Activated CD4-positive, alpha-beta T cell treated with anti-CD3 and anti-CD28 coated beads for 36 hours (primary cell): ENCODE measurements at places on chromosomes 1 and 21. TPM values are rescaled to one million over a fixed set of nuclear protein-coding genes. Genes with fewer than 3 reads are reported as not detected.

GRCh38 chr1:245313576-245313975 is 158.8 kb downstream of the KIF26B start:
- DNase-seq: no peak

The ZNF362 gene
- total RNA-seq: 11.7 TPM

GRCh38 chr1:97805093-97805492 is 115.7 kb downstream of the DPYD start:
- no peak for DNase-seq

The LAMC2 gene
- total RNA-seq: 0.91 TPM

The GJB4 gene
- not detected for total RNA-seq

GRCh38 chr1:53800621-53801020 is 37.5 kb downstream of the NDC1 start:
- DNase-seq: no peak

DNA sequence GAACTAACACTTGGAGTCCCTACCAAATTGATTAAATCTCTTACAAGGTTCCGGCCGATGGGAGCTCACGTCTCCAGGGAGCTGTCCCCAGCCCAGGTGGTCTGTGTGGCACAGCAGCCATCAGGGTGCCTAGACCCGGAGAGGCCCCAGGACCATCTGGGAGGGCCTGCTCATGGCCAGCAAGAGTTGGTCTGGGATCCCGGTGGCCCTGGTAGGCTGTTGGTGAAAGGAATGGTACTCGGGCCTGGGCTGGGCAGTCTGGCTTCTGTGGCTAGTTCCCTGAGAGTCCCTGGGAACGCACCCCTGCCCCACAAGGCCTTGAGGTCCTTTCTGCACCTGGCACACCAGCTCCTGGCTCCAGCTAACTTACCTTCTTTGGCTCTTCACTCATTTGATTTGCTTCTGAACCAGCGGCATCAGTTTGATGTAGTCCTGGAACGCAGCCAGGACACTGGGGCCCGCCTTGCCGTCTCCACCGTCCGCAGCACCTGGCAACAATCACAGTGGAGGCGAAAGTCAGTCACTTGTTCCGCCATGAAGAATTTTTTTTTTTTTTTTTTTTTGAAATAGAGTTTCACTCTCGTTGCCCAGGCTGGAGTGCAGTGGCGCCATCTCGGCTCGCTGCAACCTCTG is 62.5 kb downstream of the SCCPDH start:
- no peak for DNase-seq

DNA sequence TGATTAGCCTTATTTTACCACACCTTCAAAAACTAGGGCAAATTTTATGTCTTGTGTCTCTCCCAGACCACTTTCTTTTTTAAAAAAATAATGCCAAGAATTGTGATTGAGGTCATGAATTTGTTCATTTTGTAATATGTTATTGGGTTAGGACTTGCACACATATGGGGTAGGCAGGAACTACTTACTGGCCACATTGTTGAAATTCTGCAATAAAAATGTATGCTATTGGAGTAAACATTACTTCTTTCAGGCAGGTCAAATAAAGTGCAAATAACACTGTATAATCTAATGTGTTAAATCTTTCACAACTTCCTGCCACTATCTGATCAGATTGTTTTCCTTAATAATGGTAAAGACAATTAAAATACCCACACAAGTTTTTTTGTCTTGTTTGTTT is 166.6 kb upstream of the COL11A1 start:
- no peak for DNase-seq

The RALGPS2 gene
- total RNA-seq: 4.8 TPM

The GPR52 gene
- total RNA-seq: 0.56 TPM

DNA sequence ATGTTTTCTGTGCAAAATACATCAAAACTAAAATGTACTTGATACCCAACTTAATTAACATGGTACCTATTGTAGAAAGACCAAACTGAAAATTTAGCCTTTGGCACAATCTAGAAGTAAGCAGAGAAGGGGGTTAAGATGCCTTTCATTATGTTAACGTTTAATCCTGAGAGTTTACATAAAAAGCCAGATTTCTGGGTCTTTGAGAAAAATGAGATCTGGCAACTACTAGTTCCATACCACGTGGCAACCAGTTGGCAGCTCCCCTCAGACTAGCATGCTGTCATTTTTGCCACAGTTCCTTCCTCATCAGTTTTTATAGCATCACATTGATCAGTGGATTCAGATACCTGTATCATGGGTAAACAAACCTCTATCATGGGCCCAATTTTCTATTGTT is 1.5 kb downstream of the RO60 start:
- peak; percentile 33 for DNase-seq

DNA sequence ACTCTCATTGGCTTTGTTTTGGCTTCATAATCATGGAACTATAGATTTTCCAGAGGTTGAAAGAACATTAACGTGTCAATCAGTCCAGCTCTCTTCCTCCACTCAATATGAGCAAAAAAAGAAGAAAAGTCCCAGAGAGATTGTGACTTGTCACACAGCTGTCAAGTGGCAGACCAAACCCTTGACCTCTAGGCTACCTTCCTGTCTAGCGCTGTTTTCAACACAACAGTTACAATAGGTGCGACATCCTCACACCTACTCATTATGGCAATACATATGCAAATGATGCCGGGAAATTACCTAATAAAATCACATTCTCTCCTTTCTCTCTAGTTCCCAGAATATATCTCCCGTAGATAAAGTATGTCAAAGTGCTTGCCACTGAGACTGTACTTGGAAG is 1.1 kb downstream of the WARS2 start:
- DNase-seq: peak; percentile 23

DNA sequence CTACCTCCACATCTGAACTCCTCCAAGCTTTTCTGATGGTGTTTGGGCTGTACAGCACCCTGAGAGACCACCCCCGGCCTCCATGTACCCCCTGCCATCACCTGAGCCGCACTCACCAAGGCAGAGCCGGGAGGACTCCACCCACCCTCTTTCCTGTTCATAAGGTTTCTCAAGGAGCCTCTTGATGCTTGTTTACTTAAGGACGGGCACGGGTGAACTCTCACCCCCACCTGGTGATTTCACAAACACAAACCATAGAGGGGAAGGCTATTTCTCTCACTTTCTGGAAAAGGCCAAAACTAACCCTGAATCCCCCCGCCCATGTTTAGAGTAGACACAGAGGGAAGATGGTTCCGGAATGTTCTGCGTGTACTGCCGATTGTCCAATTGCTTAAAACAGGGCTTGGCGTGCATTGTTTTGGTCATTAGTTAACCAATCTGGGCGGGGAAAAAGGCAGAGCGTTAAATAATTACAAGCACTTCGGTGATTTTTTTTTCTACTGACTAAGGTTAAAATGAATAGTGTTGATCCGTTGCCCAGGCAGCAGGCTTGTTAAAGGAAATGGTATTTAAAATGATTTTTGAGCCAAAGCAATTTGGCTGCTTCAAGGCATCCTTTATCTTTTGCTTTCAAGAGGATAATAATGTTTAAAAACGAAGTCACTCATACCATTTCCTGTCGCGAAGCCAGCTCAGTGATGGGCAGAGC is 279.8 kb upstream of the VAMP3 start:
- DNase-seq: no peak

DNA sequence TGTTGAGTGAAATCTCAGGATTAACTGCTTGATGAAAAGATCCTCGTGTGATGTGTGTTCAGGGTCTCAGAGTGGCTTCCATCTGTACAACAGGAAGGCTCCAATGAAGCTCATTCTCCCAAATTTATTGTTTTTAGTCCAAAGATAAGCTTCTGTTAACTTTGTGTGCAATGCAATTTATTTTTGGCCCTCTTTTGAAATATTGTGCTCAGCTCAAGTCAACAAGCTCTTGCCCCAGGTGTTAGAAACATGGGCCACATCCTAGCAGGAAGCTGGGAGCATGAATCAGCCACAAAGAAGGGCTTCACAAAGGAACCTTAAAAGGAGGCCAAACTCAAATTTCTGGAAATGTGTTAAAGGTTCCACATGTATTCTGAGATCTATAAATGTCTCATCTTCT is 135.7 kb downstream of the PCP4 start:
- DNase-seq: no peak

GRCh38 chr1:23601135-23601967 is 42.0 kb upstream of the ID3 start:
- no peak for DNase-seq

DNA sequence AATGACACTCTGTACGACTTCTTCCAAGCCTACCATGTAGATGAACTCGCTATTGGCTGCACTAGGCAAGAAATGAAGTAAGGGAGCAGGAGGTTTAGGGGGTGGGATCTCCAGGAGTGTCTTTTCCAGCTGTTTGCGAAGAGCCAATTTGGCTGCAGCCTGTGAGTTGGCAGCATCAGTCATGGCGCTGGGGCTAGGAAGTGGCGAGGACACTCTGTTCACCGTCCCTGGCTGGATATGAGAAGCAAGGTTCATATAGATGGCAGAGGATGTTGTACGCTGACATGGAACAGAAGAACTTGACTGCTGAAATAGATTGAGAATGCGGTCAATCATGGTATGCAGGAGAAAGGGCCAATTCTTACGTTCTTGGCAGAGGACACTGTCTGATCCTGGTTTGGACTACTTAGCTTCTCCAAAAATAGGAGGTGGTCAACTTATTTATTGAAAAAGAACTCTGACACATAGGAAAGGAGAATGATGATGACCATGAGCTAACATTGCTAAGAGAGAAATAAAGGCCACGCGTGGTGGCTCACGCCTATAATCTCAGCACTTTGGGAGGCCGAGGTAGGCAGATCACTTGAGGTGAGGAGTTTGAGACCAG is 41.2 kb downstream of the SLC27A3 start:
- no peak for DNase-seq

DNA sequence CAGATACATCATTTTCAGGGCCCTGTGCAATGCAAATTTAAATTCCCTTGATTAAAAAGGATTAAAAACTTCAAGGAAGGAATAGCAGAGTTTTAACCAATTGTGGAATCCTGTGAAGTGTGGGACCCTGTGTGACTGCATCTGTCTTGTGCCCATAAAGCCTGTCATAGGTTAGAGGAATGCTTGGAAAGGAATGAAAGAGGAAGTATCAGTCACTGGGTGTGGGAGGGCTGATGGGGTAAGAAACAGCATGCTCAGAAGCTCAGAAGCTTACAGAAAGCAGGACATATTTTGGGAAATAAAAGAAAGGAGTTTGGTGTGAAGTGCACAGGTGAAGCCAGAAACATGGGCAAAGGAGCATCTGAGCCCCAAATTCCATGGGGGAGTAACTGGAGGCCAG is 150.8 kb upstream of the ETV3 start:
- no peak for DNase-seq

The KRTAP13-2 gene
- not detected for total RNA-seq

The HSD3B2 gene
- not detected for total RNA-seq

GRCh38 chr1:36606641-36607262 is 124.0 kb upstream of the CSF3R start:
- DNase-seq: no peak

The FAM131C gene
- total RNA-seq: 0.09 TPM

DNA sequence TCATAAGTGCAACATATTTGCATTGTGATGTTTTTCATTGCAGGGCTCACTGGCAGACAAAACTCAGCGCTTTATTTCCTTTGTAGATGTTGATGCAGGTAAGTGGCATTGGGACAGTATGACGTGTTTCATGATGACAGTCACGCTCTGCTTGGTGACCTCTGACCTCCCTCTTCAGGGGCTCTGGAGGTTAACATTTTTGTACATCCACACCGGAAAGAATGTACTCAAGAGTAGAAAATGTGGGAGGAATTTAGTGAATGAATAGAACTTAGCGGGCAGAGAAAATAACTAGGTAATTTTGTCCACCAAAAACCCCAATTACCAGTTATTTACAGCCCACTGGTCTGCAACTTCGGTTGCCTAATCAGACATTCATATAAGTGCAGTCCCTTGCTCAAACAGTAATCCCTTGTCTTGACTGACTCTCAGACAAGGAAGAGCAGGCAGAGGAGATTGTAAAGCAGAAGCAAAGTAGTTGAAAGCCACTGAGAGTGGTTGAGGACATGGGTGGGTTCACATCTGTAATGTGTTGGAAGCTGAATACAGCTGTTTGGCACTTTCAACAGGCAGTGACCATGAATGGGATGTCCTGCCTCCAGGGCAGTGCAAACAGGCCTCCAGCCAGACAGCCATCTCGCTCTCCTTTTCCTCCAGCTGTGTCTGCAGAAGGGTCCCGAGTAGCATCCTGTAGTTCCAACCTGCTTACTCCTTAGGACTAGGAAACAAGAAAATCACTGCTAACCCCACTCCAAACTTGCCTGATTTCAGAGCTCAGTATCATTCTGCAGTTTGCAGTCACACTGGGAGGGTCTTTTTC is 188.9 kb downstream of the NRIP1 start:
- DNase-seq: no peak

- DNase-seq: no peak
Observed at GRCh38 chr1:106785176-106785575, 271.3 kb upstream of the PRMT6 start.

DNA sequence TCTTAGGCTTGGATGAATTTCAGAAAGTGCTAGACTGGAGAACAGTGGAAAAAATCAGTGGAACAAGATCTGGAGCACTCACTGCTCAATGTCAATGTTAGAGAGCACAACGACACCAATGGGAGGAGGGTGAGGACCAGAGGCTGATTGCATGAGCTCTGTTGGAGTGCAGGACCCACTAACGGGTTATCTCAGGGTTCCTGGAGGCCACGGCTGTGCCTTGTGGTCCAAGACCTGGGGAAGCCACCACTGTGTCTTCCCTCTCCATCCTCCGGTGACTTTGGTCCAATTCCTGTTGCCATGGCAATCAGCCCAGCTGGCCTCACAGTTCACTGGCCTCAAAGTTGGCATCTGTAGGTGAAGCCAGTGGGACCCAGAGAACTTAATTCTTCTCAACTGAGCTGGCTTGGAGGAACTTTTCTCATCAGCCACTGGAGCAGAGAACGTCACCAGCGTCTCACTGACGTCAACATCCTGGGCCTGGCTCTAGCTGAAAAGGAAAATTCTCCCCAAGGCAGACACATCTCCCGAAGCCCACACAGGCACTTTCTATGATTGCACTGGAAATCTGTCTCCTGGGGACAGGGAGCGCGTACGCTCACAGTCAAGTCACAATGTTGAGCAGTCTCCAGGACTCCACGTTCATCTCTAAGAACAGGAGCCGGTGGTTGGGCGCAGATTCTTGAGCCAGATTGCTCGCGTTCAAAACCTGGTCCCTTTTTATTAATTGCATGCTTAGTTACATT is 21.9 kb upstream of the GPR157 start:
- no peak for DNase-seq

DNA sequence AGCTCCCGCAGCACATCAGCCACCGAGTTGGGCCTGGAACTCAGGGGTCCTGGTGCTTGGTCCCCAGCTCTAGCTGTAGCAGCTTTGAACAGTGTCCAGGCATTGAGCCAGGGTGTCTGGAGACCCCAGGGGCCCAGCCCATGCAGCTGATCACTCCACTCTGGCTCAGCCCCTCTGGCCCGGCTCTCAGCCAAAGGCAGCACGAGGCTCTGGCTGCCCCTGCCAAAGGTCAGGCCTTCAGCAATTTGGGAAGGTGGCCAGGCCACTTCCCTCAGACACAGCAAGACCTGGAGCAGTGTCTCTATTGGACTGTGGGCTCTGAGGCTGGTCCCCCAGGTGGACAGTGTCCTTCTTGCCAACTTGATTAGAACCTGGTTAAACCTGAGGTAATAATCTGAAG is 34.4 kb upstream of the RNF19B start:
- no peak for DNase-seq

DNA sequence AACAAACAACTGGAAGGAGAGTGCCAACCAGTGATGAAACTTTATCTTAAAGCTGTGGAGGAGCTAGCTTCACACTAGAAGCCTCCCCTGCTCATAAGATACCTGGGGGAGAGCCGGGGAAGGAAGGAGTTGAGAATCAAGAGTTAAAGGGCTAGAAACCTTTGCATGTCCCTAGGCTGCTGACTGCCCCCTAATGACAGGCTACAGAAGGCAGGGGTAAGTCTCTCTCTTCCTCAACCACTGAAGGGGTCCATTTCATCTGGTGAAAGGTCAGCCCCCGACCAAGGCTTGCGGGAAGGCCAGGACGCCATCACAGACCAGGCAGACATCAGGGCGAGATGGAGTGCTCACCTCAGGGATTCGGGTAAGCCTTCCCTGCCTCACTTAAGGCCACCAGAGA is 65.6 kb upstream of the GRHL3 start:
- DNase-seq: no peak
